ENCODE measurements at places on chromosomes 16 and 17.

GRCh38 chr16:65809627-65810026, 556.9 kb upstream of the CDH5 start:
- DNase-seq, result no peak

GRCh38 chr16:88773812-88774291, 11.2 kb downstream of the PIEZO1 start:
- DNase-seq, result peak; percentile 82

DNA sequence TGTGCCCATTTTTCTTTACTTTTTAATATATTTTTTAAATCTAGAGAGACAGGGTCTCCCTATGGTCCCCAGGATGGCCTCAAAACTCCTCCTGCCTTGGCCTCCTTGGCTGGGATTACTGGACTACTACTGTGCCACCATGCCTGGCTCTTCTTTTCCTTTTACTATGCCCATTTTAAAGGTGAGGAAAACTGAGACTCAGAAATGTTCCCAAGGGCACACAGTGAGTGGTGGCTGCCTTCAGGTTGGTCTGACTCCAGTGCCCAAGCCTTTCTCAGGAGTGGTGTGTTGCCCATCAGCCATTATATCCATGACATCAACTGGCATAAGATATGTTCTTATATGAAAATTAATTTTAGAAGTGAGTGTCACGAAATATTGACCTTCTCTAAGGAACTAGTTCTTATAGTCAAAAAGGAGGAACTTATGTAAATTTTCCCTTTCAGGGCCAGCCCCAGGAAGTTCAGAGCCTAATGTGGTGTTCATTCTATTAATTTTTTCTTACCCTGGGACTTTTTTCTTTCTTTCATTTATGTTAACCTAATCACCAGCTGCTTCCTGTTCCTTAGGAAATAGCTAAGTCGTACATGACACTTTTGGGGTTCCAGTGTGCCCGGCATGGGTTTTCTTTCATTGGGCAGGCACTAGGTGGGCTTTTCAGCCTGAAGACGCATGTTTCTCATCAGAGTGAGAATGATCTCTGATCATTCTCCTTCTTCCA, 17.9 kb upstream of the SPN start:
- no peak for DNase-seq

- DNase-seq, result no peak
These were observed 167.4 kb upstream of the CACNG5 start for GRCh38 chr17:66667491-66668030.

GRCh38 chr16:49622421-49623402, 233.2 kb downstream of the ZNF423 start:
- no peak for DNase-seq

DNA sequence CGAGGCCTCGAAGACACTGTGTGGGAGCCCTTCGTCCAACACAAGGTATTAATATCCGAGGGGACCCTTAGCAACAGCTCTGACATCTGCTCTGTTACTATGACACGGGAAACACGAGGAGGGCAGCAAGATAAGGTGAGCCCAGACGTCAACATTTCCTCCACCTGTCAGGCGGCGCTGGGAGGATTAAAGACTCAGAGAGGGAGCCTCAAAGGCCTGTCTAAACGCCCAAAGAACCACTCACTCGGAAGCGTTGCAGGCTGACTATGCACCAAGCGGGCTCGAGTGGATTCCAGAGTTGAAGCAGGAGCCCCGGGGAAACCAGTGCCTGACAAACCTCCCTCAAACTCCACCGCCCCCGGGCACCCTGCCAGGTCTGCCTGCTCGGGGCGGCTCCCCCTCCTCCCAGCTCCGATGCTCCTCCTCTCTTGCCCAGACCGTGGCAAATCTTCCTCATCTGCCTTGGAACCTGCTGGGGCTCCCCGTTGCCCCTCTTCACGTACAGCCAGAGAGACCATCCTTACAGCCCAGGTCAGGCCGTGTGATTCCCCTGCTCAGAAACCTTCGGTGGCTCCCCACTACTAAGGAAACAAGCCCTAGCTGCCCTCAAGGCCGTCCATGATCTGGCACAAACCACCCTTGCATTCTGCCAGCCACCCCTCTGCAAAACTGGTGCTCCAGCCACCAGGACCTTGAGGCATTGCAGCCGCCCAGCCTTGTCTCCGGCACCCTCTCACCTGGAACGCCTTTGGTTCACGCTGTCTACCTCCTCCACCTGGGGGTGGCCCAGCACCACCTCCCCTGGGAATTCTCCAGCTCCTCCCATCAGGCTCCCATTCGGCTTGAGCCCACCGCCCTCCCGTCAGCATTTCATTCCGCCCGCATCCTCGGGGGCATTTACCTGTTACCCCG, 16.2 kb downstream of the RPH3AL start:
- DNase-seq, result peak; percentile 32

GRCh38 chr16:78696797-78697196, 597.3 kb downstream of the WWOX start:
- no peak for DNase-seq

DNA sequence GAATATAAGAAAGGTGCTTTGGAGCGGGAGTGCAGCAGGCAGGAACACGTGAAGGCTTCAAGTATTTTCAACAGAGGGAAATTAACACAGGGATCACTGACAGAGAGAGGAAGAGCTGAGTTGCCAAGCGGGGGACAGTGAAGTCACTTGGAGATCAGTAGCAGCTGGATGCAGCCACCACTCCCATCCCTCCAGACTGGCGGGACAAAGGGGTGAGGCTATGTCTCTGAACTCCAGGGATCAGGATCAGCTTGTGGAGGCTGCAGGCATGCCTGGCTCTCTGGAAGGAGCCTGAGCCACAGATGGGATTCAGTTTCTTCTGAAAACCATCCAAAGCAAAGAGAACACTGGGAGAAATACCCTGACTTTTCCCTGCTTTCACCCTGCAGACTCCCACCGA, 113.7 kb upstream of the IRX3 start:
- no peak for DNase-seq

DNA sequence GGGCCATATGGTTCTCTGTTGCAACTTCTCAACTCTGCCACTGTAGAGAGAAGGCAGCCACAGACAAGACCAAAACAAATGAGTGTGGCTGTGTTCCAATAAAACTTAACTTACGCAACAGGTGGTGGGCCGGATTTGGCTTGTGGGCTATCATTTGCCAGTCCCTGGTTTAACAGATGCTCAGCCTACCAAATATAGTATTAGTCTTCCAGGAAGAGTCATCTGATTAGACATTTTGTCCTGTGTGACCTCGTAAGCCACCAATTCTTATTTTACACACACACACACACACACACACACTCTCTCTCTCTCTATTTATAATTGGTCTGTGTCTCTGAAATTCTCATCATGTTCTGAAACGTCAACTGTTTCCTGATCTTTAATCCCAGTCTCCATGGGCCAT, 245.9 kb downstream of the XYLT1 start:
- DNase-seq, result no peak

DNA sequence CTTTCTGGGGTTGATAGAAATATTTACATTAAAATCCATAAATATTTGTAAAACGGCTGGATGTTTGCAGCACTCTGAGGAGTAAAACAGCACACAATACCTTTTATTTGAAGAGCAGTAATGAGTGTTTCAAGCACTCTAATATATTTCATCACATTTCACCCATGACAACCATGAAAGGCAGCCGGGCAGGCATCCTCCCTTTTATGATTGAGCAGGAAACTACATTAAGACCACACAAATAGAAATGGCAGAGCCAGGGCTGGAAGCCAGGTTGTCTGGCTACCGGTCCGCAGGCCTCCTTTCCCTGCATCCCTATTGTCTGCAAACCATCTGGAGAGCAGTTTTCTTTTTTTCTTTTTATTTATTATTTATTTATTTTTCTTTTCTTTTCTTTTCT, 23.1 kb upstream of the GPRC5C start:
- DNase-seq, result no peak

DNA sequence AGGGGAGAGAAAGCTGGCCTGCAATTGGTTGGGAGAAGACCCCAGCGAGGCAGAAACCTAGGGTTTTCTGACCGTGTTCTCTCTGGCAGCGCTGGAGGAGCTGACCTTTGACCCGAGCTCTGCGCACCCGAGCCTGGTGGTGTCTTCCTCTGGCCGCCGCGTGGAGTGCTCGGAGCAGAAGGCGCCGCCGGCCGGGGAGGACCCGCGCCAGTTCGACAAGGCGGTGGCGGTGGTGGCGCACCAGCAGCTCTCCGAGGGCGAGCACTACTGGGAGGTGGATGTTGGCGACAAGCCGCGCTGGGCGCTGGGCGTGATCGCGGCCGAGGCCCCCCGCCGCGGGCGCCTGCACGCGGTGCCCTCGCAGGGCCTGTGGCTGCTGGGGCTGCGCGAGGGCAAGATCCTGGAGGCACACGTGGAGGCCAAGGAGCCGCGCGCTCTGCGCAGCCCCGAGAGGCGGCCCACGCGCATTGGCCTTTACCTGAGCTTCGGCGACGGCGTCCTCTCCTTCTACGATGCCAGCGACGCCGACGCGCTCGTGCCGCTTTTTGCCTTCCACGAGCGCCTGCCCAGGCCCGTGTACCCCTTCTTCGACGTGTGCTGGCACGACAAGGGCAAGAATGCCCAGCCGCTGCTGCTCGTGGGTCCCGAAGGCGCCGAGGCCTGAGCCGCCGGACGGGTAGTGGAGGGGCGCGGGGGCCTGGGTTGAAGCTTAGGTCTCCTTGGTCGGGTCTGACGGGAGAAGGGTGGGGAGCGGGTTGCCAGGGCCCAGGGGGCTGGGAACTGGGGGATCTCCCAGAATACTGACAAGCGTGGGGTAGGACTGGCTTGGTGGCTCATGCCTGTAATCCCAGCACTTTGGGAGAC, 7.4 kb upstream of the PYDC1 start:
- DNase-seq, result no peak

GRCh38 chr17:71057938-71058337, 888.6 kb downstream of the KCNJ2 start:
- no peak for DNase-seq

- no peak for DNase-seq
These were observed 13.7 kb upstream of the CSNK1D start for GRCh38 chr17:82287013-82287867.

DNA sequence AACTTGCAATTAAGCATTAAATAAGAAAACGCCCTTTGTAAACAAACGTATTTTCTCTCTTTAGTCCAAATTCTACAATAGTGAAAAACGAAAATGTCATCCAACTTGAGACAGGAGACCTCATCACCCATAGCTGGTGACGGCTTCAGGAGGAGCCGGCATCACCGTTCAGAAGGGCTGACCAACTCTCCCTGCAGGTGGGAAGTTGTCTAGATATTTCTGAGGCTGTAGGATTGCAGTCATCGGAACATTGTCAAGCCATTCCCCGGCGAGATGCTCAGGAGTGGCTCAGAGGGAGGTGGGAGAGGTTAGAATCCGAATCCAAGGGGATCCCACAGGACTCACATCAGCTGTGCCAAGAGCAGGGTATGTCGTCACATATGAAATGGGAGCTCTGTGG, 76.7 kb downstream of the RBFOX3 start:
- no peak for DNase-seq

DNA sequence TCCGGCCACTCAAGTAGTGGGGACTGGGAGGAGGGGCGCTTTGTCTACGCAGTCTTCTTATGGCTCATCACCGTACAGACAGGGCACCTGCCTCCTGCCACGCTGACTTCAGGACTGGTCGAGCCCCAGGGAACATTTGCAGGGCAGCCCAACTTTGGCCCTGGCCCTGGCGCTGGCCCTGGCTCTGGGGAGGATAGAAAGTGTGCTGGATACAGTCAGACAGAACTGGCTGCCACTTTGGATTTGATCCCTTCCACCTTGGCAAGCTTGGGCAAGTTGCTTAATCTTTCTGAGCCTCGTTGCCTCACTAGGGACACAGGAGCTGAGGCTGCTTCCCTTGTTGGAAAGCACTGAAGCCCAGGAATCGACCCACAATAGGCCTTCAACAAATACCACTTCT, 13.6 kb downstream of the LGALS9 start:
- no peak for DNase-seq

GRCh38 chr16:2795395-2796143, 2.7 kb upstream of the PRSS41 start:
- no peak for DNase-seq

DNA sequence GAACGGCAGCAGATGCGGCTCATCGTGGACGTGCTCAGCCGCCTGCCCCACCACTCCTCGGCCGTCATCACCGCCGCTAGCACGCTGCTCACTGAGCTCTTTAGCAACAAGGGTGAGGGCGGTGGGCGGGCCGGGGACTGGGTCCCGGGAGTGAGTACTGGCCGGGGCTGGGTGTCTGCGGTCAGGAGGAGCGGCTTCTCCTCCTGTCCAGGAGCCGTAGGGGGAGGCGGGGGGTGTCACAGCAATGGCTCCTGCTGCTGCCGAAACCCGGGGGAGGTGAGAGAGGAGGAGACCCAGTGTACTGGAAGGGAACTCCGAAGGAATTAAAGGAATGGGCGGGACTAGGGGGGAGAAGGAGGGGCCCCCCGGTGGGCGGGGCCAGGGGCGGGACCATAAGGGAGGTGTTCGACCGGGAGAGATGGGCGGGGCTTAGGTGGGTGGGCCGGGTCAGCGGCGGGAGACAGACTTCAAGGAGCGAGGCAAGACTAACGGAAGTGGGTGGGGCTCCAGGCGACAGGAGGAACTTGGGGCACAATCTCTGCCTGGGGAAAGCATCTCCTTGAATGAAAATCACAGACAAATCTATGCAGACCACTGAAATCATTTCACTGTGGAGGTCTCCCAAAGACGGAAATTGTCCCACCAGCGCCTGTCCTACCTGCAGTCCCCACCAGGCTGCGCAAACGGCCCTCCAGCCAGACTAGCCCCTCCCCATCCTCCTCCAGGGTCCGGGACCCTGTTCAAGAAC, 2.4 kb downstream of the NAGS start:
- DNase-seq, result peak; percentile 98

- no peak for DNase-seq
These were observed 6.6 kb downstream of the NHERF2 start for GRCh38 chr16:2033057-2033908.

DNA sequence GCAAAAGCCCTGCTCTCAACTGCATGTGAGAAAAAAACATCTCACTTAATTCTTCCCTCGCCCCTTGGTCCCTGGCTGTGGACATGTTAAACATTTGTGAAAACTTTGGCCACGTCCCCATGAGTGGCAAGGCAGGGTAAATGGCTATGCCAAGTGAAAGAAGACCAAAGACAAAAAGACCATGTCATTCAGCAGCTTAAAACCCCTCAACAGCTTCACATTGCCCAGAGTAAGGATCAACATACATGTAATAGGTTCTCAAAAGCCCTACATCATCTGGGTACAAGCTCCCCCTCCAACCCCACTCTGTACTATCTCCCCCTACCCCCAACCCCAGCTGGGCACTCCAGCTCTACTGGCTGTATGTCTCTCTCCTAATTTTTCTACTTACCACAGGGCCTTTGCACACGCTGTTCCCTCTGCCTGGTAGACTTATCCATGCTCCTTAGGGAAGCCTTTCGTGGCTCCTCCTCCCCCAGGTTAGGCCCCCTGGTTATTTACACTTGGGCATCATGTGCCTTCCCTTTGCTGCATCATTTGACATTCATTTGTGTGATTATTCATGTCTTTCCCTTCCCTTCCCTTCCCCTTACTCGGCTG, 75.7 kb downstream of the NDE1 start:
- no peak for DNase-seq

DNA sequence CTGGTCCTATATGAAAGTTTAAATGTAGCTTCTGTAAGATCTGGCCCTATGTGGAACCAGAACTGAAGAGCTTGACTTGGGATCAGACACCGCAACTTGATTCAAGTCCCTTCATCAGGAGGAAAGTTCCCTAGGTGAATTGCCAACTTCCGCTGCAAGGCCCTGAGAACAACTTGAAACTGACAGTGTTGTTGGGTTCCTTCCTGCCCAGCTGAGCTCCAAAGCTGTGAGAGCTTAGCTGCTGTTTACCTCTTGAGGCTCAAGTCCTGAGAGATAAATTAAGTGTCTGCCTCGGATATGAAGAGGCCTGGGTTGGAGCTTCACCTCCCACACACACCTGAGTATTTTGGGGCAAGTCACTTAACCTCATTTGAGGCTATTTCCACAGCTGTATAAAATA, 44.7 kb downstream of the REXO5 start:
- DNase-seq, result no peak

GRCh38 chr16:87092958-87093357, 224.2 kb downstream of the C16orf95 start:
- DNase-seq, result no peak

All from kidney tubule cell (primary cell).